ENCODE measurements at places on chromosomes 13 and 19.

DNA sequence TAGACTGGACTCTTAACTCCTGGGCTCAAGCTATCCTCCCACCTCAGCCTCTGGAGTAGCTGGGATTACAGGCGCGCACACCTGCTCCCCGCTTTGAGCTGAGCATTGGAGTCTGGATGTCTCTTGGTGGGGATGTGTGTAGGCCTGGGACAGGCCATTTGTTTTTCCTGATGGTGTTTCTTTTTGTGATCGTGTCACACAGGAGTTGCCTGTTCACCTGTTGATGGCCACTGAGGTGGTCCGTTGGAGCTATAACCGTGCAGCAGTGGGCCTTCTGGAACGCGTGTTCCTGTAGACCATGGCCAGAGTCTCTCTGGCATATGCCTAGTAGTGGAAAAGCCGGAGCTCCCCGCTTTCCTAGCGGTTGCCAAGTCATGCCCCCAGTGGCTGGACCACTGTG is 3.5 kb downstream of the PAK4 start:
- DNase-seq, result no peak

GRCh38 chr19:15323496-15324235 is 8.7 kb downstream of the BRD4 start:
- no peak for DNase-seq

GRCh38 chr13:48231933-48232332 is 1.1 kb upstream of the ITM2B start:
- DNase-seq, result no peak

DNA sequence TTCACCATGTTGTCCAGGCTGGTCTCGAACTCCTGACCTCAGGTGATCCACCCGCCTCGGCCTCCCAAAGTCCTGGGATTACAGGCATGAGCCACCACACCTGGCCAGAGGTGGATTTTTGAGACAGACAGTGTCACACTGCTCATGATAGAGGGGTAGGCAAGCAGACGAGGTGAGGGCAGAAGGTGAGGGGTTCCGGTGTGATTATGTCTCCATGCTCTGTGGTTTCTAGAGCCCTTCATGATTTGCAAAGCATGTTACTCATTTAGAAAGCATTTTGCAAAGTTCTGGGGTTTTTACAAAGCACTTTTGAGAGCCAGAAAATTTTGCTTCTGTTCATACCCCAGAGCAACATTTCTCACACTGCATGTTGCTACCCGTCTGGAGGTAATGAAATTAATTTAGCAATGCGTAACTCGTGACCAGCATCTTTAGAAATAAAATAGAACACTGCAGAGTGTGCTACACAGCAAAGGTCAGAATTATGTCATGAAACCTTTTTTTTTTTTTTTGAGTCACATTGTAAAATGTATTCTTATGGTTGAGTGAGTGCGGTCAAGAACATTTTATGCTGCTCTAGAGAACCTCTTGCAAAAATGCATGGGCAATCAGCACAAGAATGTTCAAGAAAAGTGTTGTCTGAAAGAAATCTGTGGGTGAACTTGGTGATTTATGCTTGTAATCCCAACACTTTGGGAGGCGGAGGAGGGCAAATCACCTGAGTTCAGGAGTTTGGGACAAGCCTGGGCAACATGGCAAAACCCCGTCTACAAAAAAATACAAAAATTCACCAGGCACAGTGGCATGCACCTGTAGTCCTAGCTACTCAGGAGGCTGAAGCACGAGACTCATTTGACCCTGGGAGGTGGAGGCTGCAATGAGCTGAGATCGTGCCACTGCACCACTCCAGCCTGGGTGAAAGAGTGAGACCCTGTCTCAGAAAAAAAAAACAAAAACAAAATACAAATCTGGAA is 58.0 kb downstream of the MAP4K1 start:
- no peak for DNase-seq

DNA sequence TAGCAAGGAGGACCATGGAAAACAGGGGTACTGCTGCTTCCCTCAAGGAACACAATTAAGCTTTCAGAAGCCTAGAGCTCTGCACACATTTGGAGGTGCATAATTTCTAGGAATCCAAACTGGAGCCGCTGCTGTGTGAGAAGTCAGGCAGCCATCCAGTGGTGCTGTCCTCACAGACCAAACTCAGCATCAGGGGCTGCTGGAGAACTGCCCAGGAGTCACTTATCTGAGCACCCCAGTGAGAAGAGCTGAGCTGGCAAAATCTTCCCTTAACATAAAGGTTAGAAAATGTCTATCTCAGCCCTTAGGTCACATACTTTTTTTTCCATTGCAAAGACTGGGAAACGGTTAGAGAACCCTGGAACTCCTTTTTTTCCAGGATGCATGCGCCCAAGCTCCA is 72.8 kb downstream of the ATP7B start:
- no peak for DNase-seq

DNA sequence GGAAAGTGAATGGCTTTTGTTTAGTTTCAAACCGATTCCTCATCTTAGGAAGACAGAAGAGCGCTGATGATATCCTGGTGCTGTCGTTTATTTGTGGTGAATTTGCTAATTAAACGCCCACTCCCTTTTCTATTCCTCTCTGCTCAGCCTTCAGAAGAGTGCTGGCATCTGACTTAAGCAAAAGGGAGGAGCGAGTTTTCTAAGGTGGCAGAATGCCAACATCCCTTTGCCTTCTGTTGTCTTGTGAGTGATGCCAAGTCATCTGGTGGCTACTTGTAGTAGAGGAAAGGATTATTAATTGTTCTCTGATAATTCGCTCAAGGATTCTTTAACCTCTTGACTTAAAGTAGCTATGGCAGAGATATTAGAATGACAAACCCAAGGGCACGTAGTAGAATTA is 68.1 kb downstream of the ERCC5 start:
- DNase-seq, result no peak

GRCh38 chr19:48639483-48640375 is 2.5 kb upstream of the DBP start:
- no peak for DNase-seq

GRCh38 chr13:27044837-27045570 is 126.6 kb downstream of the USP12 start:
- peak; percentile 56 for DNase-seq
